ENCODE measurements at places on chromosomes 16 and 17.

GRCh38 chr17:50627782-50628601 lies 6.7 kb upstream of the ABCC3 start:
- DNase-seq: no peak

DNA sequence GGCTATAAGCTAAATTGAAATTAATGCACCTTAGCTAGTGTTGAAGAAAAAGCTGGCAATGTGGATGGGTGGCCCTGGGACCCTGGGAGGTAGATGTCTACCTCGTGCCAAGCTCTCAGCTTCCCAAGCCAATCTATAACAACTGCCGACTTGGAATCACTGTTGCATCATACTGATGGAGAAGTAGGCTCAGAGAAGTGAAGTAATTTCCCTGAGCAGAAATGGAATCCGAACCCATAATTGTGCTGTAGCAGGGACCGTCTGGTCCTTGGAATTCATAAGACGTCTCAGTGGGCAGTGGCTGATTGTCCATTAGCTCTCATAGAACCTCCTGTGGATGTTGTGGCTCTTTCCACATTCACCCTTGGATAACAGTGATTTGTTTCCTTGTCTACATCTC lies 196.6 kb downstream of the RAB11FIP4 start:
- DNase-seq: no peak

GRCh38 chr16:86604436-86605193 lies 26.3 kb downstream of the FOXL1 start:
- DNase-seq: peak; percentile 16

- no peak for DNase-seq
Measured at GRCh38 chr17:39629494-39629880, 2.7 kb downstream of the PPP1R1B start.

DNA sequence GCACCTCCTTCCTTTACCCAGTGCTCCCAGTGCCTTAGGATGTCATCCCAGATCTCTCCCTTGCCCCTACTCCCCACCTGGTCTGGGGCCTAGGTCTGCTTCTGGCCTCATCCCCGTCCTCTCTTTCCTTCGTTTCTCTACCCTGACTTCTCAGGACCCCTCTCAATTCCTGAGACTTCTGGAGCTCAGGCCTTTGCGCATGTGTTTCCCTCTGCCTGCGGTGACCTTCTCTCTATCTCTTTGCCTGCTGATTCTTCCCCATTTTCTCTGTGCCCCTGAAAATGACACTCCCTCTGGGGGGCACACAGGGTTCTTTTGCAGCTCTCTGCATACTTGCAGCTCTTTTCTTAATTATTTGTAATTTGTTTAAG lies 13.5 kb downstream of the ADORA2B start:
- no peak for DNase-seq

DNA sequence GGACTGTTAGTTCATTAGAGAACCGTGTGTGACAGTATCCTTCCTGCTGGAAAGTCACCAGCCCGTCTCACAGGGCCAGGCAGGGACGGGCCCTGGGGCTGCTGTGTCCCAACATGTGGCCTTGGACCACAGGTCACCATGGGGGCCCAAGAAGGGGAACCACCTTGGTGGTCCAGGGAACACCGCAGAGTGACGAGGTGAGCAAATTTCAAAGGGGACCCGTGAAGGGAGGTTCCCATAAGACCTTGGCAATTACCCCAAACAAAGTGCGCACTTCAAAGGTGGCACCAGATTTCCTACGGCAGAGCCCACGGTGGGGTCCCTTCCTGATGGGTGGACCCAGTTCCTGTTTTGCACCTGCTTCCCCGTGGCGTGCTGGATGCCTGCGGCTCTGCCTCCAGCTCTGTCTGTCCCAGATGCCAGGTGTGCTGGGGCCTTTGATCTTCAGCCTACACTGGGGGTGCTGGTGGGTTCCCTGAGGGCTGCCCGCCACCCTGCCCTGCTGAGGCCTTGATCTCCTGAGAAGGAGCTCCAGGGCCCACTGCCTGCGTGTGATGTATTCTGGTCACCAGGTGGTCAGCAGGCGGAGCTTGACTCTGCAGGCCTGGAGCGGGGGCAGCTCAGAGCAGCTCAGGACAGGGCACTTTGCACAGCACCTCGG lies 27.0 kb downstream of the SLC7A5 start:
- no peak for DNase-seq

GRCh38 chr17:63349478-63350000 lies 96.6 kb downstream of the CYB561 start:
- DNase-seq: no peak

DNA sequence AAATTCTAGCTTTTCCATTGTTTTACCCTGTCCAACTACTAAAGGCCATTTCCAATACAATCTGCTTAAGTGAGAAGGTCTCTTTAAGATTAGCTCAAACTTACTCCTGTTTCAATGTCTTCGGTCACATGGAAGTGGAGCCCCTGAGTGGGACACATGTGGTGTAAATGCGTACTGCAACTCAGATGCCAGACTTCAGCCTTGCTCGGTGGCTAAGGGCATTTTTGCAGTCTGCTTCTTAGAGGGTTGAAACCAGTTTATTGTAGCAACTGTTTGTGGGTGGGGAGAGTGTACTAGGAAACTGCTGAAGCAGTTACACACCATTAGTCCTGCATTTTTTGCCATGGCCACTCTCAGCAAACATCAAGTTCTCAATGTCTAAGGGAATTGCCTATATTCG lies 140.6 kb downstream of the PARN start:
- DNase-seq: no peak

DNA sequence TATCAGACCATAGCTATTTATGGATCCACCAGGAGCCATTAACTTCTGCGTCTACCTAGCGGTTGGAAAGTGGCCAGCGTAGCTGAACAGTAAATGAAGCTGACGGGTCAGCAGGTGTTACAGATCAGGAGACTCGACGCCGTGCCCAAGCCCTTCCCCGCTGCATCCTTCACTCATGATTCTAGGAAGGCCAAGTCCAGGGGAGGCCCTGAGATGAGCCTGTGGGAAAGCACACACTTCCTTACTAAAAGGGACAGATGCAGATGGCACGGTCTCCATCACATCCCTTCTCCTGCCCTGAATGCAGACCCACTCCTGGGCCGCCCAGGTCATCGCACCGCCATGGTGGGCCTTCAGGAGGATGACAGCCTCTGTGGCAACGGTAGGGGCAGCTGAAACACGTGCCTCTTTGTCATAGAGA lies 67.7 kb upstream of the DNAH17 start:
- no peak for DNase-seq

DNA sequence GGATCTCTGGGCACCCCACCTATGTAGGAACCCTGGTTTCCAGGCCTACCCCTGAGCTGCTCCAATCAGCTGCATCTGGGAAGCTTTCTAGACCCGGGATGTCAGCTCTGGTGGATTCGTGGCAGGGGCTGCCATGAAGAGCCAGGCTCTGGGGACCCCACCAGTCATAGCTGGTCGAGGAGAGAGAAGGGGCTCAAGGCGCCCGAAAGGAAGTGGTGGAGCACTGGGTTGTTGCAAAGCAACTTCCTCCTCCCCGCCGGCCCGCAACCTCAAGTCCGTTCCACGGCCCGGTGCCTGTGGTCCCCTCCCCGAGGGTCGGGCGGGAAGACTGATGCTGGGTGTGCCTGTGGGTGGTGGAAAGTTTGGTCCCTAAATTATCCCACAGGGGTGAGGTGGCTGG lies 10.2 kb downstream of the TBKBP1 start:
- no peak for DNase-seq

GRCh38 chr17:15952048-15952532 lies 7.2 kb downstream of the ADORA2B start:
- no peak for DNase-seq

DNA sequence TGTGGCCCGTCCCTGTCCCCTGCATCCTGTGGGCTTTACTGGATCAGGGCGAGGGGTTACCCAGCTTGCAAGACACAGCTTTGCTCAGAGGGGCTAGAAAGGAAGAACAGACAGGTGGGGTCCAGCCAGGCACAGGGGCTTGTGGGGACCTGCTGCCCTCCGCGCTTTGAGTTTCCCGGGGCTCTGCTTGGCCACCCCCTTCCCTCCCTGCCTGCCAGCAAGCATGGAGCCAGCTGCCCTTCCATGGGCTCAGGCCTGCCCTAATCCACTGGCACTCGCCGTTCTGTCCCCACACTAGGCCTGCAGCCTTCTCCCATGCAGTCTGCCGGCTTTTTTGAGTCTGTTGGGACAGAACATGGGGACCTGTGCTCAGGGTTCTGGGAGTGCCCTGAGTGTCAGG lies 3.4 kb downstream of the SNN start:
- no peak for DNase-seq
